Lower lobe of right lung (tissue), 2 donors: ENCODE measurements at places on chromosomes 13 and 19.
A peak's percentile ranks its signal among the peaks of the same experiment; 100 is the strongest.

DNA sequence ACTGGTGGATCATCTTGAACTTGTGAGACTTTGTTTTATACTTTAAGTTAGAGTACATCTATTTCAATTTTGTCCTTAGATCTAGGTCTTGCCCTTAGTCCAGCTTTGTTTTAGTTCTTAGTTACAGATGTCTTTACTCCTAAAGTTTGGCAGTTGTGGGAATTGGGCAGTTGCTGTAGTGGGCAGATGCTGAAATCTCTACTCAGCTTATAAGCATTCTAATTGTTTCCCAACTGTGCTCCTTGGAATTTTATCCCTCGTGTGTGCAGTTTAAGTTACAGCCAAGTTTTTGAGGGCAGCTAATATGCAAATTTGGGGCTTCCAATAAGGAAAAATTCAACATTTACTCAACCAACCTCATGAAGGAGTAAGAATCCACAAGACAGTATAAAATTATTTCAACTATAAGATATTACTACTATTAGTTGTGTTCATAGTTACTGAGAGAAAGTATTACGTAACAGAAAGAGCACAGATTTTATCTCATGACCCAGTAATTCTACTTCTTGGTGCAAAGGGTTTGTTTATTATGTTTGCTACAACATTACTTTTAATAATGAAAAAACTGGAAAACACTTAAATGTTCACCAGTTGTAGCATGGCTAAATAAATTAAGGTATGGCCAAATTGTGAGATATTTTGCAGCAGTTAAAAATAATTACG is 32.9 kb downstream of the CCDC122 start:
- no peak overlapping the region for H3K27ac ChIP-seq
- no peak for DNase-seq
- no peak overlapping the region for H3K4me3 ChIP-seq
- H3K36me3 ChIP-seq, result no peaks in the 10 kb centered on the region
- no peaks in the 10 kb centered on the region for H3K27me3 ChIP-seq

GRCh38 chr19:47663435-47663910 is 49.7 kb upstream of the EHD2 start:
- peaks cover 69% of the 10 kb centered on the region for H3K4me1 ChIP-seq
- peak overlapping the region; percentile 10 for H3K4me3 ChIP-seq
- H3K27ac ChIP-seq, result peak overlapping the region; percentile 87
- H3K27me3 ChIP-seq, result no peaks in the 10 kb centered on the region

DNA sequence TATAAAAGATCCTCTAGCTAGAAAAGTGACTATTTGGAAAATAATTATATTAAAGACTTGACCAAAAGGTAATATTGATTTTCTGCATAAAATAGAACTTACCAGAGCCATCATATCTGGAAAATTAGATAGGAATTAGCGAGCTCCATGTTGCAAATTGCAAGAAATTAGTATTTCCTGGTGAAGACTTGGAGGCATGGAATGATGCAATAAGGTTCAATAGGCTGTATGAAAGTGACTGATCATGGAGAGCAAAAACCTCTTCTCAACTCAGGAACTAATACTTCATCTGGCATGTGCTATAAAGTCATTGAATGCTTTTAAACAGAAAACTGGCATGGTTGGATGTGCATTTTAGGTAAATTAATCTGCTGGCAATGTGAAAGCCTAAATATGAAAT is 66.3 kb upstream of the UFM1 start:
- H3K27me3 ChIP-seq, result no peaks in the 10 kb centered on the region
- H3K4me1 ChIP-seq, result no peaks in the 10 kb centered on the region
- H3K4me3 ChIP-seq, result no peak overlapping the region
- H3K27ac ChIP-seq, result no peak overlapping the region
- no peak for DNase-seq

GRCh38 chr13:75607447-75607846 is 28.7 kb upstream of the LMO7 start:
- no peaks in the 10 kb centered on the region for H3K4me1 ChIP-seq
- no peak overlapping the region for H3K27ac ChIP-seq
- no peaks in the 10 kb centered on the region for H3K27me3 ChIP-seq
- DNase-seq, result no peak
- H3K4me3 ChIP-seq, result no peak overlapping the region
- peaks cover 19% of the 10 kb centered on the region for H3K36me3 ChIP-seq

GRCh38 chr13:95745752-95746151 is 68.8 kb downstream of the DNAJC3 start:
- H3K4me1 ChIP-seq, result peaks cover 9% of the 10 kb centered on the region
- H3K27ac ChIP-seq, result no peak overlapping the region
- H3K27me3 ChIP-seq, result no peaks in the 10 kb centered on the region
- H3K4me3 ChIP-seq, result no peak overlapping the region
